GM23248 (cell line): ENCODE measurements at places on chromosomes 11 and 22. TPM values are rescaled to one million over a fixed set of nuclear protein-coding genes. Genes with fewer than 3 reads are reported as not detected.

Gene RTN3
- total RNA-seq = 66.9 and 113 TPM in 2 replicates

Gene OR4C13
- not detected in 2 replicates for total RNA-seq

Gene EMSY
- total RNA-seq = 6.6 and 14.6 TPM in 2 replicates

Gene SERPING1
- total RNA-seq = 98.0 and 147 TPM in 2 replicates

Gene CCDC89
- total RNA-seq = 2.8 and 4.4 TPM in 2 replicates

Gene CSTPP1
- total RNA-seq = 21.7 and 31.5 TPM in 2 replicates

Gene PEX26
- 32.2 and 34.1 TPM in 2 replicates for total RNA-seq

Gene UBQLNL
- total RNA-seq = 0.32 TPM in 1 of 2 replicates, not detected in the other

Gene IGF2
- not detected in 2 replicates for total RNA-seq

Gene POTEH
- not detected in 2 replicates for total RNA-seq

- H3K36me3 ChIP-seq = no peaks in the 10 kb centered on the region
- no peak for DNase-seq
- no peak overlapping the region for H3K4me3 ChIP-seq
- H3K27ac ChIP-seq = no peak overlapping the region
These were observed 95.6 kb upstream of the ARHGAP20 start for GRCh38 chr11:110807801-110808200.

DNA sequence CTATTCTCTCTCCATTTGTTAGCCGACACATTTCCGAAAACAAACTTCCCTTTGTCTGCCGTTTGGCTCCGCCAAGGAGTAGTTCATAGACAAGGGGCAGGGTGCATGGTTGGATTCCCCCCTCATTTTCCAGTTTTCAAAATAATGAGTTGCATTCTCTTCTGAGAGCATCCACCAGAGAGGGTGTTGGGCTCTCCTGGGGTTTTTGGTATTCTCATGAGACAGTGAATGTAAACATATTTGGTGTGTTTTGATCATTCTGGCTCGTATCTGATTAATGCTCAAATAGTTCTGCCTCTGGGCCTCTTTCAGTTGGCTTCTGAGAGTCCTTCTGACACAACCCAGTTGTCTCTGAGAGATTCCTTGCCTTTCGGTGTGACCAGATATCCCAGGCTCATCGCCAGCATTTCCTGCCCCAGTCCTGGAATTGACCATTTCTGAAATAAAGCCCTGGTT, 21.7 kb downstream of the GRAMD4 start:
- peak; percentile 12 for DNase-seq
- no peak overlapping the region for H3K4me3 ChIP-seq
- no peaks in the 10 kb centered on the region for H3K4me1 ChIP-seq
- H3K36me3 ChIP-seq = no peaks in the 10 kb centered on the region
- no peaks in the 10 kb centered on the region for H3K27me3 ChIP-seq

DNA sequence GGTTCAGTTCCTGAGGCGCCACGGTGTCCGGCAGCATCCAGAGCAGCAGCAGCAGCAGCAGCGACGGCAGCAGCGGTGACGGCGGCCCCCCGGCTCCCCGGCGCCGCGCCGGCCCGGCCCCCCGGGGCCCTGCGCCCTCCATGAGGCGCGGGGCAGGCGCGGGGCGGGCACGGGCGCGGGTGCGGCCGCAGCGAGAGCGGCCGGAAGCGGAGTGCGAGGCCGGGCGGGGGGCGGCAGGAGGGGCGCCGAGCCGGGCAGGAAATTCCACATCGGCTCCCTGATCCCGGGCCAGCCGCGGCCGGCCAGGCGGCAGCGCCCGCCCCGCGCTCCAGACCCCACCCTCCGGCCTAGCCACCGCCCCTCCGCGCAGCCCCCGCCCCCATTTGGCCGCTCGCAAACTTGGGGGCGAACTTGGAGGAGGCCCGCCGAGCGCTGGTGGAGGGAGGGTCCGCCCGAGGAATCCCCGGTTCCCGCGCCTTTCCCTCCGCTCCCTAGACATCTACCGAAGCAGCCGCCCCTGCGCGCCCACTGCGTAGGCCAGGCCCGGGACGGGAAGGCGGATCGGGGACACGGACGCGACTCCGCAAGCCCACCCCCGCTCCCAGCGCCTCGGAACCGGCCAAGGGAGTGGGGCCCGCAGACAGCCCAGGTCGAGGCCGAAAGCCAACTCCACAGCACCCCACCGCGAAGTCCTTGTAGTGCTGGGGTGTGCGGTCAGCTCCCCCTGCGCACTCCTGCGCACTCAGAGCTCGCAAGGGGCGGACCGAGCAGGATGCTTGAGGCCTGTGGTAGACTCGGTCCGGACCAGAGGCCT, at the start of gene SCARF2:
Gene SCARF2 (minus strand): TSS at position 213 of the 814 bp plus-strand sequence. CDS start 71 bp downstream, at position 142.
- H3K27ac ChIP-seq = peak within 1 kb of the TSS; percentile 57
- no peaks in the 10 kb centered on the region for H3K36me3 ChIP-seq

DNA sequence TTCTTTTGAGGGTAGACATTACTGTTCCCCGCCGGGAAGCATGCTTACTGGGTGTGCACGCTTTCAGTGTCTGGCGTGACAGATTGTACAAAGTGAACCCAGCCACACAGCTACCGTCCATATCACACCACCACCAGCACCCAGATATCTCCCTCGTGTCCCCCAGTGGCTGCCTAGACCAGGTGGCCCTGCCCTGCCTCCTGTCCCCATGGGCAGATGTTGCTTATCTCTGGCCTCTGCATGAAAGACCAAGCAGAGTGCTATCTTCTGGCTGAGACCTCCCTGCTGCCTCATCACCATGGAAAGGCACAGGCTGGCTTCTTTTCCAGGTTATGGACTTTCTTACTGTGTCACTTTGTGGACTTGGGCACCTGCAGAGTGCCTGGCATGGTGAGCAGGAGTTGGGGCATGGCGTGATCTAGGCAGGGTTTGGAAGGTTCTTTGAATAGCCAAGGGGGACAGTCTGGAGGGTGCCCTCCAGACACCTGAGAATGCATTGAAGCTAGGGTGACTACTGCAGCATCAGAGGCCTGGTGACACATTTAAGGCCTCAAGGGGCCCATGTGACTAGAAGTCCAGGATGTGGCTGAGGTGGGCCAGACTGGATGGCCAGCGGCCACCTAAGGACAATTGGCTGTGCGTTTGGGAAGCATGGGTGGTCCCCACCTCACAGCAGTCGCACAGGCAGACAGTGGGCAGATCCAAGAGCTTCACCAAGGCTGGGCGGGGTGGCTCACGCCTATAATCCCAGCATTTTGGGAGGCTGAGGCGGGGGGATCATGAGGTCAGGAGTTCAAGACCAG, 4.7 kb downstream of the TANGO2 start:
- H3K4me3 ChIP-seq = no peak overlapping the region
- no peak for DNase-seq
- H3K27me3 ChIP-seq = no peaks in the 10 kb centered on the region
- H3K36me3 ChIP-seq = no peaks in the 10 kb centered on the region

GRCh38 chr22:36986242-36986821, 32.9 kb downstream of the TST start:
- no peaks in the 10 kb centered on the region for H3K4me1 ChIP-seq
- no peak overlapping the region for H3K4me3 ChIP-seq
- H3K27ac ChIP-seq = no peak overlapping the region
- H3K36me3 ChIP-seq = no peaks in the 10 kb centered on the region
- H3K27me3 ChIP-seq = peaks cover 42% of the 10 kb centered on the region
- no peak for DNase-seq

DNA sequence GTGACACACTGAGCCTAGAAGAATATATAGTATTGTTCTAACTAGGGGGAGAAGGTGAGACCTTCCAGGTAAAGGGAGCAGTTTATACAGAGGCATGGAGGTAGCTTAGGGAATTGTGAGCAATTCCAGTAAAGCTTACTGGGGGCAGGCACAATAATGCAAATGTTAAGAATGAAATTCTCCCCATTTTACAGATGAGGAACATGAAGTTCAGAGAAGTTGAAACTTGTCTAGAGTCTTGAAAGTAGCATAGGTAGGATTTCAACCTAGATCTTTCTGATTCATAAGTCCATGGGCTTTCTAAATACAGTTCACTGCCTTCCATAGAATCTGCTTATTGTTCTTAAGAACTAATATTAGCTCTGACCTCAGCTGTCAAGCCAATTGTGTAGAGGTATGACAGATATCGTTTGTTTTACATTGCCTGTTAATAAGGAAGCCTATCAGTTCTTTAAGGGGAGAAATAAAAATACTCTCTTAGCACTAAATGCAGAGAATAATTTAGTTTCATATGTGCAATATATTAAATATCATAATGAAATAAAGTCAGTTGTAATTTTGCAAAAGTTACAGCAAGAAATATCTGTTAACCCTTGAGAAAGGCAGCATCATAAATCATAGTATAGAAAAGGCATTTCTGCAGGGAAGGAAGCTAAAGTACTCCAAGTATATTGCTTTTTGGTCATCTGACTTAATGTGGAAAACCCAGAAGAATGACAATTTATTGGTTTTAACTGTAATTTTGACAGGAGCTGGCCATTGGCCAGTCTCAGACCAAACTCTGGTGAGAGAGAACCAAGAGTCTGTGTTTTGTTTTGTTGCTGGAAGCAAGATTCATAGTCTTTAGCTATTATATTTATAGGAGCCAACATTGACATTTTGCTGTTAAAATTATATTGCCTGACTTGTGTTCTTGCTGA, 181.8 kb downstream of the UVRAG start:
- DNase-seq = no peak
- no peaks in the 10 kb centered on the region for H3K27me3 ChIP-seq
- H3K4me3 ChIP-seq = no peak overlapping the region
- H3K27ac ChIP-seq = no peak overlapping the region
- H3K4me1 ChIP-seq = no peaks in the 10 kb centered on the region

GRCh38 chr11:108474664-108475463, 7.5 kb upstream of the C11orf65 start:
- no peak overlapping the region for H3K4me3 ChIP-seq
- DNase-seq = no peak
- H3K27ac ChIP-seq = no peak overlapping the region
- H3K36me3 ChIP-seq = 0 out of 2 replicates have a peak, but pooled peaks cover 4% of the 10 kb centered on the region
- no peaks in the 10 kb centered on the region for H3K27me3 ChIP-seq

DNA sequence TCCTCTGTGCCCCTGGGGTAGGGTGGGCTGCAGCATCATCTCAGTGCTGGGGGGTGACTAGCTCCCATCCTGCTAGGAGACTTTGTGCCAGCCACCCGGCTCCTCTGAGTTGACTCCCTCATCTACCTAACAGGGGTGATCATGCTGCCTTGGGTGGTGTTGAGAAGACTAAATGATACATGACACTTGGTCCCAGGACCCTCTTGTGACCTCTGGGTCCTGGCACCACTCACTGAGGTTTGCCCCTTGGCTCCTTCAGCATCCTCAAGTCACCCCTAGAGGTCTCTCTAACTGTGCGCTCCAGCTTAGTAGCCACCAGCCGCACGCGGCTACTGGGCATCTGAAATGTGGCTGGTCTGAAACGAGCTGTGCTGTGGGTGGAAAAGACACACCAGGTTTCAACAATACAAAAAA, 72.1 kb downstream of the LRRC32 start:
- no peak overlapping the region for H3K4me3 ChIP-seq
- peaks cover 4% of the 10 kb centered on the region; the same call in 1 of the 2 replicates for H3K4me1 ChIP-seq
- no peaks in the 10 kb centered on the region for H3K36me3 ChIP-seq
- no peak overlapping the region for H3K27ac ChIP-seq
- H3K27me3 ChIP-seq = no peaks in the 10 kb centered on the region; the same call in 1 of the 2 replicates

DNA sequence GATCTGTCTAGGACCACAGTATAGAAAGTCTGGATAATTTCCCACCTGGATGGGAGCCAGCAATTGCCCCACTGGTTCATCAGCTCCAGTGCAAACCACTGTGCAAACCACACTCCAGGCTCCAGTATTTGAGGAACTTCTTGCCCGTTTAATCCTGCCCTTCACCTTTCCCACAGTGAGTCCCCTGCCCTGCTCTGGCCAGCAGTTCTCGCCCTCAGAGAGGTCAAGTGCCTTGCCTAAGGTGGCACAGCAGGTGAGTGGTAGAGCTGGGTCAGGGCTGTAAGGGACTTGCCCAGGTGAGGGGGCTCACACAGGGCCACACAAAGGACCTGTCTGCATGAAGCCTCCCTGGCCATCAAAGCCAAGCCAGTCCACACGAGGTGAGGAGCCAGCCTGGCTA, 24.1 kb downstream of the MS4A10 start:
- no peaks in the 10 kb centered on the region for H3K36me3 ChIP-seq
- H3K27ac ChIP-seq = no peak overlapping the region
- no peak overlapping the region for H3K4me3 ChIP-seq
- no peaks in the 10 kb centered on the region for H3K4me1 ChIP-seq
- no peaks in the 10 kb centered on the region for H3K27me3 ChIP-seq
- DNase-seq = no peak

- H3K27me3 ChIP-seq = peaks cover 31% of the 10 kb centered on the region
- H3K36me3 ChIP-seq = no peaks in the 10 kb centered on the region
- H3K27ac ChIP-seq = no peak overlapping the region
- no peaks in the 10 kb centered on the region for H3K4me1 ChIP-seq
- DNase-seq = no peak
- H3K4me3 ChIP-seq = no peak overlapping the region
These were observed 17.1 kb upstream of the SCN3B start for GRCh38 chr11:123671534-123671933.

GRCh38 chr11:49995565-49995964, 13.2 kb upstream of the OR4C12 start:
- DNase-seq = peak; percentile 86
- no peaks in the 10 kb centered on the region for H3K36me3 ChIP-seq
- no peaks in the 10 kb centered on the region for H3K27me3 ChIP-seq
- no peak overlapping the region for H3K4me3 ChIP-seq

GRCh38 chr11:101288392-101288791, 158.8 kb upstream of the PGR start:
- no peak overlapping the region for H3K27ac ChIP-seq
- H3K4me3 ChIP-seq = no peak overlapping the region
- H3K36me3 ChIP-seq = no peaks in the 10 kb centered on the region
- no peaks in the 10 kb centered on the region for H3K4me1 ChIP-seq
- no peak for DNase-seq
- no peaks in the 10 kb centered on the region for H3K27me3 ChIP-seq

DNA sequence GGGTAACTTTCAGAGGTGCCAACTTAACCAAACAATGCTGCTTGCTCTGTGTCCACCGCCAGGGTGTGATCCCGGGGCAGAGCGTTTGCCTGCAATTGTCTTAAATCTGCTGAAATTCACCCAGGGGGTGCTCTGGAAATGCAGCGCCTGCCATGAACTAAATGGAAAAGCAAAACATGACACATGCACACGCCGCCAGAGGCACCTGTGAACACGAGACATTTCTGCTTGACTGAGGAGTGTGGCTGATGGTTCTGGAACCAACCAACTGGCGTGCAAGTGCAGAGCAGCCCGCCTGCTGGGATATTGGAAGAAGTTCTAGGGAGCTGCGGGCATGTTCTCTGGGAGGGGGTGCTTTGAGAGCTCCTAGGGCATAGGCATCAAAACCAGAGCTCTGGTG, 30.4 kb downstream of the DSCAML1 start:
- H3K27me3 ChIP-seq = 0 out of 2 replicates have a peak, but pooled peaks cover 11% of the 10 kb centered on the region
- H3K4me1 ChIP-seq = no peaks in the 10 kb centered on the region
- H3K27ac ChIP-seq = no peak overlapping the region

DNA sequence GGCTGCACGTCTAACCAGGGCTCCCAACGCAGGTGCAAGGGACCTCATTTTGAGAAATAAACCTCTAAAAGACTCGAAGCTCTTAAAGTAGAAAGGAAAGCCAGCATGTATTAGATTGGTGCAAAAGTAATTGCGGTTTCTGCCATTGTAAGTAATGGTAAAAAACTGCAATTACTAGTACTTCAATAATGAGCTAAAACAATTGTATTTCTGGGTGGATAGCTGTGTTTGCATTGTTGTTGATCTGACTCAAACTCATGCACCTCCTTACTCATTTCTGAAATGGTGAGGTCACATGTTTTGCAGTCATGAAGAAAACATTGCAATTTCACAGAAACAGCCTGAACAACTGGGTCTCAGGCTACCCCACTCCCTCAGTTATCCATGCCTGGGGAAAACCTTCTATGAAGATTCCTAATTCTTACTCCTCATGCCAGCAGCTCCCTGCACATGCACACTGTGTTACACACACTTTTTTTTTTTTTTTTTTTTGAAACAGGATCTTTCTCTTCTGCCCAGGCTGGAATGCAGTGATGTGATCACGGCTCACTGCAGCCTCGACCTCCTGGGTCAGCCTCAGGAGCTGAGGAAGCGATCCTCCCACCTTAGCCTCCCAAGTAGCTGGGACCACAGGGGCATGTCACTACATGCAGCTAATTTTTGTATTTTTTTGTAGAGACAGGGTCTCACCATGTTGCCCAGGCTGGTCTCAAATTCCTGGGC, 24.6 kb downstream of the VWCE start:
- peak; percentile 80 for DNase-seq
- H3K27ac ChIP-seq = peak overlapping the region; percentile 59
- H3K36me3 ChIP-seq = no peaks in the 10 kb centered on the region
